Effector CD4-positive, alpha-beta T cell (primary cell): ENCODE measurements at places on chromosomes 16 and 17.

- DNase-seq, result peak; percentile 8
These were observed 4.5 kb downstream of the PMP22 start for GRCh38 chr17:15260376-15261257.

DNA sequence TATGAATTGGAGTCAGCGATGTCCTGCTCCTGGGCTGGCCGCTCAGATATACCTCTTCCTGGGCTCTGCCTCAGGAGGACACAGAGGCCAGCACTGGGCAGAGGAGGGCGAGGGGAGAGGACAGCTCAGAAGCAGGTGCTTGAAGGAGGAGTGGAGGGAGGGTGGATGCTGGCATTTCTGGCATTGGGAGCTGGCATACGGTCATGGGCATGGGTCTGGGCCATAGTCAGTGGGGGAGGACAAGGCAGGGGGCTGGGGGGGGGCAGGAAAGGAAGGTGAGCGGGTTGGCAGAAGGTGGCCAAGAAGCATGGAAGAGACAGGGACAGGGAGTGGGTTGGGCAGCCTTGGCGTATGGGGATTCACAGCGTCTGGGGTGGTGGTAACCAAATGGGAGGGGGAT is 16.7 kb upstream of the RAP1GAP2 start:
- DNase-seq, result no peak

- DNase-seq, result no peak
These were observed 58.7 kb downstream of the EFCAB5 start for GRCh38 chr17:30000001-30000754.

DNA sequence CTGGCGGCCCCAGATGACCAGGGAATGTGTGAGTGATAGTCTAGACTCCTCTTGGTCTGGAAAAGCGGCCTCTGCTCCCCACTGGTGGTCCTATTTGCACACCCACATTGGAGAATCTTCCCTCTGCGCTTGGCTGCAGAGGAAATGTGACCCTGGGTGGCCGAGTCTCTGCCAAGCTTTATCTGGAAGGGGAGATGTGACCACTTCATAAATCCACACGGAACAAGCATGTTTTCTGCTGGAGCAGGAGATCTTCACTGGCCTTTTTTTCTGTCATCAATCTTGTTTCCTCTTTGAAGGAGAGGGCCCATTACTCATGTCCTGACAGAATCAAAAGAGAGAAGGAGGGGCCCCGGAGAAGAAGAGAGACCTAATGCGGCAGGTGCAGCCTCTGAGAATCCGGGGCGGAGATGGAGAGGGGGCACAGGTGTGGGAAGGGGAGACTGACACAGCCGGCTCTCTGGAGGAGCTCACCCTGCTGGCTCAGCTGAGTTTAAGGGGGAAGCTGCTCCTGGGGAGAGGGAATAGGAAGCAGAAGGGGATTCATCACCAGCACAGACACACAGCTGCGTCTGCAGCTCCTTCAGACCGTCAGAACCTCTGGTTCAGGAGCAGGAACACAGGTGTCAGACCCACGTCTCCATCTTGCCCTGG is 116.3 kb downstream of the SOX9 start:
- no peak for DNase-seq

DNA sequence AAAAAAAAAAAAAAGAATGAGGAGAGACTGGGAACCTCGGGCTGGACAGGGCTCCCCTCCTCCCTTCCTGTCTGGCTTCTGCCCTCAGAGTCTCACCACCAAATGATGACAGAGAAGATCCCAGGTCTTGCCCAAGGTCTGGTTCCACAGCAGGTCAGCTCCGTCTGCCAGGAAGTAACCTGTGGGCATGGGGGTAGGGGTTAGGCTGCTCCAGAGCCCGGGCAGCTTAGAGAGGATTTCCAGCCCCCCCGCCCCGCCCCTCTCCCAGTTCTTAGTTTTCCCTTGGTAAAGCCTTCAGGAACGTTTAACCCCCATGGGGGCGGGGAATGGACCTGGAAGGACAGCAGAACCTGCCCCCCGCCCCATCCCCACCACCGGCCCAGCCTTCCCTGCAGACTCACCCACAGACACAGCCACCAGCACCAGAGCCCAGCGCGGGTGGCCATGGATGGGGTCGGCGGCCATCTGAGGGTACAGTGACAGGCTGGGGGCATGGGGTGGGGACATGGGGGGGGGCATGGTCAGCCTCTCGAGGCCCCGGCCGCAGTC is 700 bp downstream of the TLCD2 start:
- no peak for DNase-seq

GRCh38 chr17:37422971-37423625 is 16.4 kb downstream of the TADA2A start:
- no peak for DNase-seq

GRCh38 chr16:48617711-48618148 is 7.8 kb upstream of the N4BP1 start:
- DNase-seq, result no peak

DNA sequence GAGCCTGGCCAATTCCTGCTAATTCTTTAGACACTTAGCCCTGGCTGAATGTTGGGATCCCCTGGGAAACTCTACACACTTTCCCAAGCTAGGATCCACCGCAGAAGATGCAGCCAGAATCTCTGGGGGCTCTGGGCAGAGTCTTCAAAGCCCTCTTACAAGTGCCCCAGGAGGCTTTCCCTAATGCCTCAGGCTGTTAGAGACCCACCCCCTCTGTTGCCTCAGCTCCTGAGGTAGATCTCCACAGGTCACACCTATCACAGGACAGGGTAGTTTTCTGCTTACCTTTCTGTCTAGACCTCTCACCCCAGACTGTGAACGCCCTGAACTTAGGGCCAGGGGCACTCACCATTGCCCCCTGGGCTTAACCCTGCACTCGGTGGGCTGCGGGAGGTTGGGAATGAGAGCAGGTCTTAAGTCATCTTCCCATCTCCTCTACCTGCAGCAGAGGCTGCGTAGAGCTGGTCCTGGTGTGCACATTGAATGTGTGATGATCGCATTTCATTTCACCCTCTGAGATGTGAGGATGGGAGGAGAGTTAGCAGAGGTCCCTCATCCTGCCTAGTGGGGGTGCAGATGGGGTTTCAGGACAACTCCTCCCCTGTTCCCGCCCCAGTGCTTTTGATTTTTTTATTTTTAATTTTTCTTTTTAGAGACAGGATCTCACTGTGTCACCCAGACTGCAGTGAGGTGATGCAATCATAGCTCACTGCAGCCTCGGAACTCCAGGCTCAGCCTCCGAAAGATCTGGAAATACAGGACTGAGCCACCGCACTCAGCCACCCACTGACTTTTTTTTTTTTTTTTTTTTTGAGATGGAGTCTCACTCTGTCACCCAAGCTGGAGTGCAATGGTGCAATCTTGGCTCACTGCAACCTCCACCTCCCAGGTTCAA is 89.0 kb upstream of the LHX1 start:
- no peak for DNase-seq

DNA sequence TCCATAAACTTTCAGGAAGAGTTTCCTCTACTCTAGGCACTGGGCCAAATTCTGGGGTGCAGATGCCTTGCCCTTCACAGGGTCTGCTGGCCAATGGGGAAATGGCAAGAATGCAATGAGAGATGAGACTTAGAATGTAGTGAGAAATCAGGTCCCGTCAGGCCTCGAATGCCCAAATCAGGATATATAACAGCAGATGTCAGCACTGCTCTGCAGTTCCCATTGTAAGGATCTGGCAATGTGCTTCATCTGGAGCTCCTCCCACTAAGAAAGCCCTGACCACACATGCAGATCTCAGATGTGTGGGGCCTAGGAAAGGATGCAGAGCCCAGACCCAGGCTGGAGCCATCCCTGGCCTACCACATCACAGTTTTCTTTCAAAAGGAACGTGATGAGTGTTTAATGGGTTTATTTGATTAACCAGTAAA is 13.9 kb upstream of the LPCAT2 start:
- no peak for DNase-seq

GRCh38 chr17:38660097-38661025 is 14.4 kb downstream of the EPOP start:
- no peak for DNase-seq

GRCh38 chr17:1362964-1363363 is 37.1 kb downstream of the YWHAE start:
- no peak for DNase-seq

GRCh38 chr16:47037396-47037745 is 63.9 kb upstream of the DNAJA2 start:
- no peak for DNase-seq

GRCh38 chr17:82213251-82214011 is 789 bp upstream of the CCDC57 start:
- DNase-seq, result peak; percentile 55

DNA sequence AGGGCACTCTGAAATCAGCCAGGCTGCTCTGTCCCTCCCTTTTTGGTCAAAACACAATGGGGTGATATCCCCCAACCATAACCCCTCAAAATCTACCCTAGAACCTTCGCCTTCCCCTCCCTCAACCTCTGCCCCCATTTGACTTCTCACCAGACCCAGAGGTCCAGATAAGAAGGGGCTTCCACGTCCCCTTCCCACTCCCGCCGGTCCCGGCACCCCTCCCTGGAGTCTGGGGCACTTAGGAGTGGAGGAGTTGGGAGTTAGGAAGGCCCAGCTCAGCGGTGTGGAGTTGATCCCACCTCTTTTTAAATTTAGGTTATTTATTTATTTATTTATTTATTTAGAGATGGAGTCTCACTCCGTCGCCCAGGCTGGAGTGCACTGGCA is 619 bp upstream of the TMEM92 start:
- DNase-seq, result no peak

DNA sequence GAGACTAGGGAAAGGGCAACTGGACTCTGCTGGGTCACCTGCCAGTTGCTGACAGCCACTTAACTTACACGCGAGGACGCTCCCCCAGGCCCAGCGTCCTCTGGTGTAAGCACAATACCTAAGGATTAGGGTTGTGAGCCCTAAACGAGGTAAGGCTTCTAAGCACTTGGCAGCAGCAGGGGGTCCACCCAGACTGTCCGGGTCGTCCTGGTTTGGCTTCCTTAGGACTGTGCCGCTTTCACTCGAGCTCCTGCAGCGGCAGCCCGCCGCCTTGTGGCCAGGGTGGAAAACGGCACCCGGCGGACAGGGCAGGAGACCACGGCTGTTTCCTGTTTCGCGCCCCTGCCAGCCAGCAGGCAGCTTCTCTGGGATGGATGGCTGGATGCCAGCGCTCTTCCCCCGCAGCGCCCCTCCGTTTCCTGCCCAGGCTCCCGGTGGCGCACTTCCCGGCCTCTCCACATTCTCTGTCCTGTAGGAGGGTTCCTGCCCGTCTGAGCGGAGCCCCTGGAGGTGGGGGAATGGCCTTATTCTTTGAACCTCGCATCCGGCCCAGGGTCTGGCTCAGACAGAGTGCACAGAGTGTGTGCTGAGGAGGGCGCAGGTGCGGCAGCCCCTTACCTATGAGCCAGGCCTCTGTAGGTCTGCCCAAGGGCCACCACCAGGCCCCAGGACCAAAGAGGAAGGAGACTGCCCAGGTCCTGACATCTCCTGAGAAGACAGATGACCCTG is 47.0 kb upstream of the AMZ2 start:
- peak; percentile 70 for DNase-seq

- peak; percentile 39 for DNase-seq
These were observed at the start of gene RNF213 for GRCh38 chr17:80260791-80261158. Gene RNF213 (plus strand): TSS chr17:80260852. CDS start chr17:80263682, 2,830 bp downstream.

- no peak for DNase-seq
These were observed 1436.1 kb upstream of the GOT2 start for GRCh38 chr16:60170196-60170595.

DNA sequence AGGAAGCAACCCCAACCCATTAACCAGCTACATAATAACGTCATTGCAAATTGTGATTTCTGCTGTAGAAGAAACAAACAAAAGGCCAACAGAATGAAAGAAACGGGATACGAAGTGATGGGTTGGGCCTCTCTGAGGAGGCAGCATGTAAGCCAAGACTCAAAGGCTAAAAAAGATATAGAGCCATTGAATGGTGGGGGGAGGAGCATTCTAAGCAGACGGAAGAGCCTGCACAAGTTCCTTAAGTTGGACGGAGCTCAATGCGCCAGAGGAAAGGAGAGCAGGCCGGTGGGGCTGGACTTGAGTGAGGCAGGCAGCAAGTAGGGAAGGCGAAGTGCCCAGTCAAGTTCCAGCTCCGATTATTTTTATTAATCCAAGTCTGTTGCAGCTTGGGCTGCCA is 160.3 kb downstream of the SHISA9 start:
- DNase-seq, result no peak

DNA sequence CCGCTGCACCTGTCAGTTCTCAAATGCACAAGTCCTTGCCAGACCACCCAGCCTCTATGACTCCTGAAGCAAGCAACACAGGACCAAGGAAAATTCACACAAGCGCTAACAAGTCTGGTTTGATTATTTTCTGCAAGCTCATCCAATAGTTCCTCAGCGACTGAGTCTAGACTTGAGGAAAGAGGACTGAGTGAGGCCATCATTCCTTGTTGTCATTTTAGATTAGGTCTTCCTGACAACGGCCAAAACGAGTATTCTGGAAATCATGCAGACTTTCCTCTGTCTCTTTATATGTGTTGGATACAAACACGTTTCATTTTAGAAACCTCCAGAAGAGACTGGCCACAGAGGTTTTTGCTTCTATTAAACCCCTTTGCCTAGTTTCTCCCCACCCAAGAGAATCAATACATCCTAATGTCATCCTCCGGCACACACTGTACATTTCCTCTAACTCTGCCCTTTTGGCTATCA is 561 bp downstream of the CCDC47 start:
- DNase-seq, result no peak

GRCh38 chr17:76562734-76563148 is 22.9 kb downstream of the PRCD start:
- DNase-seq, result no peak

GRCh38 chr16:10921536-10922327 is 20.5 kb downstream of the DEXI start:
- no peak for DNase-seq

DNA sequence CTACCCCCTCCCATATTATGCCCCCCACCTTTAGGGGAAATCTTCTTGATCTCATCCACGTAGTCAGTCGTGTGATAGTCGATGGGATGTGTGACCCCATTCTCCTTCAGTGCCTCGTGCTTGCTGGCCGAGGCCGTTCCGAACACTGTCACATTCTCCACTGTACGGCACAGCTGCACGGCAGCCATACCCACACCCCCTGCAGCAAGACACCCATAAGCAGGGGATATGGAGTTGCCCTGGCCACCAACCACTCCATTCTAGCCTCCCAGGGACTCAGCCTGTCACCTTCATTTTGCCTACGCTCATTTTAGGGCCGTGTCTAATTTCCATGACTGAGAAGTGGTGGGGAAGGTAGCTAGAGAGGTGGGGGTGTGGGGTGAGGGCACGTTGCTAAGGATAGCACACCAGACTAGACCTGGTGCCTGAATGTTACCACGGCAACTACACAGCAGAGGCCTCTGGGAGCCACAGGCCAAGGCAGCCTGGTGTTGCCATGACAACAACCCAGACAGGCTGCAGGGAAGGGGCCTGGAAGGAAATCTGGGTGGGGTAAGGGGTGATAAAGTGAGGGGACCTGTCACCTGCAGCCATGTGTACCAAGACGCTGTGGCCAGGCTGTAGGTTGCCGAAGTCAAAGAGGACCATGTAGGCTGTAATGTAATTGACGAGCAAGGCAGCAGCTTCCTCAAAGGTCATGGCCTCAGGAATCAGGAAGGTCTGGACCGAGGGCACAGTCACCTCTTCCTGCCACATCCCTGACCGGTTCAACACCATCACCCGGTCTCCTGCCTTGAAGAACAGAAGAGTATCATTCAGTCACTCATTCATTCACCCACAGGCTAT is 4.0 kb downstream of the VAT1 start:
- DNase-seq, result peak; percentile 24

GRCh38 chr17:58969612-58970011 is 137.1 kb downstream of the TRIM37 start:
- no peak for DNase-seq
